ENCODE measurements at places on chromosomes 12 and 14. TPM values are rescaled to one million over a fixed set of nuclear protein-coding genes. Genes with fewer than 3 reads are reported as not detected.

DNA sequence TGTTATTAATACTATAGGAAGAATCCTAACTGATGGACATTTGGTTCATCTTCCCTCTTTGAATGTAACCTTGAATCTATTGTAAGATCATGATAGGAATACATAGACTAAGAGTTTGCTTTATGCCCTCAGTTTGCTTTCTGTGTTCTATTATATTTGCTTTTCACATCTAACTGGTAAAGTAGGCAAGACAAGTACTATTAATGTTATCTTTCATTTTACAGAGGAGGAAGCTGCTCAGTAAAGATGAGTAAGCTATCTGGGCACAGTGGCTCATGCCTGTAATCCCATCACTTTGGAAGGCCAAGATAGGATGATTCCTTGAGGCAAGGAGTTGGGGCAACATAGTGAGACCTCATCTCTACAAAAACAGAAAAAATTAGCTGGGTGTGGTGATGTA is 103.0 kb downstream of the TMTC2 start:
- no peak for DNase-seq

DNA sequence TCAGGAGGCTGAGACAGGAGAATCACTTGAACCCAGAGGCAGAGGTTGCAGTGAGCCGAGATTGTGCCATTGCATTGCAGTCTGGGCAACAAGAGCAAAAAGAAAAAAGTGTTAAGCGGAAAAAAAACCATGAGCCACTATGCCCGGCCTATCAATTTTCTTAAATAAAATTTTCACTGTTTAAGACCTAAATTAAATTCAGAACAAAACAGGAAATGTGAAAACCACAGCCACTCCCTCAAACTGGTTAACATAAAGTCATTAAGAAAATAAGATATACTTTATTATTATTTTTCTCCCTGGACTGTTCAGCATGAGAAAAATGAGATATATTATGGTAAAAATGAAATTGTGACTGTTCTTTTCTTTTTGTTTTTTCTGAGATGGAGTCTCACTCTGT is 44.6 kb upstream of the GCH1 start:
- DNase-seq = peak; percentile 9

- DNase-seq = no peak
These were observed 14.3 kb downstream of the ISCA2 start for GRCh38 chr14:74507840-74508239.

- no peak for DNase-seq
These were observed 26.1 kb upstream of the ETV6 start for GRCh38 chr12:11623382-11623781.

The TCL1B gene
- total RNA-seq = not detected

DNA sequence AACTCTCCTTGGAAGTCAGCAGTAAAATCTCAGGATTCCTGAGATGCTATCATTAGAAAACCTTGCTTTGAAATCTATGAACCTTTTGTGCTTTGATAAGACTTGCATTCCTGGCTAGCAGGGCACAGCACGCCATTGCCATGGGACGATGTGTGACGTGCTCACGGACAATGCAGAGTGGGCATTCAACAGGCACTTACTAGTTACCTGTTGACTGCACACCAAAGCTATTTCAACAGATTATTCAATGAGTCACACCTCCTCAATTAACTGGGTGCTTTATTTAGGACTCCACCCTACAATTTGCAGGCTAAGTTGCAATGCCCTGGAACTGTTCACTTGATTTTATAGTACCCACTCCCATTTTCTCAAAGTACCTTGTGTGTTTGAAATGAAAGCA is 11.3 kb downstream of the NOS1 start:
- DNase-seq = no peak

DNA sequence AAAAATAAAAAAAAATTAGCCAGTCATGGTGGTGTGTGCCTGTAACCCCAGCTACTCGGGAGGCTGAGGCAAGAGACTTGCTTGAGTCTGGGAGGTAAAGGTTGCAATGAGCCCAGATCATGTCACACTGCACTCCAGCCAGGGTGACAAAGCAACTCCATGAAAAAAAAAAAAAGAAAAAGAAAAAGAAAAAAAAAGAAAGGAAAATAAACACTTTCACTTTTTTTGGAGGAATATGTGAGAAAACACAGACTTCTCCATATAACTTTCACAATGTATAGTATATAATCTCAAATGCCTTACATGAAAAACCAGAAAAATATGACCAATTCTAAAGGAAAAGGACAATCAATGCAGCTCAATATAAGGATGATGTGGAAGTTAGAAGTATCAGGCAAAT is 8.9 kb downstream of the CLECL1 start:
- DNase-seq = no peak

GRCh38 chr14:88270776-88271175 is 52.3 kb downstream of the KCNK10 start:
- DNase-seq = no peak

DNA sequence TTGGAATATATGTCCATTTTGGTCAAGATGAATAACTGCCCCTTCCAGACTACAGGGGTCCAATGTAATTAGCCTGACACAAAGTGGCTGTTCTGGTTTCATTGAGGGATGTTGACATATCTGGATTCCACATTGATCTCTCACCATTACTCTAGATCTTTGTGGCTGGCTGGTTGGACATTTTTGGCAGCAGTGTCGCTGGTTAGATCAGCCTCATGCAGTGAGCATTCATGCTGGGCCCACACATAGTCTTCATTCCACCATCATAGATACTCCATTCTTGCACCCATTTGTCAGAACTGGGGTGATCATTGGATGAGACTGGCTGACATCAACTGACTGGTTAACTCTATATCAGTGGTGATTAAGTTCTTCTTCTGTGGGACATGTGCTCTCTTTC is 74.4 kb downstream of the MGST1 start:
- DNase-seq = no peak

- DNase-seq = no peak
These were observed 5.0 kb downstream of the TBX5 start for GRCh38 chr12:114400925-114401324.

The OAS2 gene
- 420 TPM for total RNA-seq

DNA sequence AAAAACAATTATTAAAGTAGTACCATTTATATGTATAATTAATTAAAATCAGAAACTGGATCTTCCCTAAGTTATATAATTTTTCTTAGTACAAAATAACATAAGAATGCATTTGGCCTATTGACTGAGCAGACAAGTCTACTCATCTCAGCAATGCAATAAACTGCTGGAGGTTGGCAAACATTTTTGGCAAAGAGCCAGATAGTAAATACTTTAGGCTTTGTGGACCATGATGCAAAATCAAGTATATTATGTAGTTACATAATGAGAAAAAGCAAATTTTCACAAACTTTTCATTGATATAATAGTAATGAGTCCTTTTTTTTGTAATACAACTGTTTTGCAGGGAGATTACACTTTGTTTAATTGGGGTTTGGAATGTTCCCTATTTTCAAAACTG is 30.9 kb downstream of the ERGIC2 start:
- no peak for DNase-seq

GRCh38 chr14:96889091-96889490 is 91.9 kb downstream of the VRK1 start:
- DNase-seq = no peak

GRCh38 chr14:99194136-99194535 is 77.9 kb downstream of the BCL11B start:
- no peak for DNase-seq

GRCh38 chr12:38547586-38547985 is 231.0 kb downstream of the ALG10B start:
- no peak for DNase-seq

DNA sequence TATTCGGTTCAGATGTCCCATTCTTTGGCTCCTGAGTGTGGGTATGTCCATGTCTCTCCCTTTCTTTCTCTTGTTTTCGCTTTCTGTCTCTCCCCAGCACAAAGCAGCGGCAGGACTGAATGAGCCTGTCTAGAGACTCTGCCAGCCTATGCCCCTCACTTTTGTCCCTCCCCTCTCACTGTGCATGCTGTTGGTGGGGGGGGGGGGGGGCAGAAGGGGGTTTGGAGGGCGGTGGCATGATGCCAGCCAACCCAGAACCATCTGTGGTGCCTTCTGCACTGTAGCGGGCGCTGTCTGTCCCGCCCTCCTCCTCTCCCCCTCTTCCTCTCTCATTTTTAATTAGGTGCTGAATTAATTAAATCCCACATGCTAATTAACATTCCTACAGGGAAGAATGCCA is 17.7 kb downstream of the NGDN start:
- DNase-seq = no peak

DNA sequence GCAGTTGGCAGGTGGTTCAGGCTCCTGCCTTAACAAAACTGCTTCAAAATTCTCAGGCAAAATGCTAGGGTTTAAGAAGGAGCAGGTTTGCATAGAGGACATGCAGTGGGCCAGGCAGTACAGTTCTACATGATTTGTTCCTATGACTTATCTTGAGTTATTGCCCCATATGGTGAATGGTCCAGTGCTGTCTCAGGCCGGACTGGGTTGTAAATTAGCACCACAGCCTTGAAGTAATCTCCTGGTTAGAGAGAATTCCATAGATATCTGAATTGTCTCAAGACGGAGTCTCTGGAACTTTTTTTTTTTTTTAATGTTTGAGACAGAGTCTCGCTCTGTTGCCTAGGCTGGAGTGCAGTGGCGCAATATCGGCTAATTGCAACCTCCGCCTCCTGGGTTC is 11.8 kb upstream of the PRPF39 start:
- DNase-seq = no peak

DNA sequence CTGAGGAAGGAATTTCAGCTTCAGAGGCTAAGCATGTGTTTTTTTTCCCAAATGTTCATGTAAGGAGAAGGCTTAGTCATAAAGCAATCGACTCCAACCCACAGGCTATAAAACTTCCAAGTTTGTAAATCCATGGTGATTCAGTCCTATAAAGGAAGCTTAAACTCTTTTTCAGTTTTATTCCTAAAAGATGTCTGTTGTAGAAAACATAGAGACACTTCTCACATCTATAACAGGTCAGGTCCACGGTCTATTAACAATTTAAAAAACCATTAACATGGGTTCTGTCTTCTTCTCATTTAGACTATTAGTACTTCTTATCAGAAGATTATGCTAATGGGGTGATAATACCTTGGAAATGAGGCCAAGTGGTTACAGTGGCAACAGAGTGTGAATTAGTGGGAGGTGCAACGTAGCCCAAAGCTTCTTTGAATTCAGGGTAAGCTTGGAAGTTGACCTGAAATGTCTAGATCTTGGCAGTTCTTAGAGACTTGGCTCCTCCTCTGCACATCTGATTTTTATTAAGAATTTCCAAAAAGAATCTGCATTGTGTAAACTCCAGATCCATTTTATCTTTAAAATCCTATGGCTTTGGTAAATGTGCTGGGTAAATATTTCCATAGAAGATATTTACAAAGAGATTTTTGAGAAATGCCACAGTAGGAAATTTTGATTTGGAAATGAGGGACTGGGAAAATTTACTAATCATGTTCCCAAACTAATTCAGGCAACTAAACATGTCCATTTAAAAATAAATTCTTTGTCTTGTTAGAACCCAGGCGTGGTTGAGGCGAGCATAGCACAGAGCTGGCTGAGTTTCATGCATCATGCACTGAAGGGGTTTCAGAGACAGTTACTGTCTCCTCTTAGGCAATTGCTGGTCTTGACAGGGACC is 86.4 kb downstream of the EML1 start:
- no peak for DNase-seq

GRCh38 chr12:94732367-94732990 is 82.1 kb upstream of the TMCC3 start:
- DNase-seq = no peak

The IL26 gene
- 0.50 TPM for total RNA-seq

GRCh38 chr14:22622255-22622654 is 21.9 kb downstream of the OR6J1 start:
- no peak for DNase-seq

DNA sequence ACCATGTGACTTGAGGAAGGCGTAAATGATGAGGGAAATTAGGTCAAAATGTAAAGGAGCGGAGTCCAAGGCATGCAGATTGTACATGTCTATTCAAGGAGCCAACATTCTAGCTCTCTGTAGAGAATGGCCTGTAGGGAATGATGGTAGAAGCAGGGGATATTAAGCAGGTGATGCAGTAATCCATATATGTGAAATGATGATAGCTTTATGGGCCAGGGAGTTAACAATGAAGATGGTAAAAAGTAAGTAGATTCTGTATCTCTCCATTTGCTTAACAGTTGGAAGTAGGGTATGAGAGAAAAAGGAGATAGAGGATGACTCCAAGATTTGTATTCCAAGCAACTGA is 33.4 kb downstream of the ARHGAP5 start:
- DNase-seq = no peak

DNA sequence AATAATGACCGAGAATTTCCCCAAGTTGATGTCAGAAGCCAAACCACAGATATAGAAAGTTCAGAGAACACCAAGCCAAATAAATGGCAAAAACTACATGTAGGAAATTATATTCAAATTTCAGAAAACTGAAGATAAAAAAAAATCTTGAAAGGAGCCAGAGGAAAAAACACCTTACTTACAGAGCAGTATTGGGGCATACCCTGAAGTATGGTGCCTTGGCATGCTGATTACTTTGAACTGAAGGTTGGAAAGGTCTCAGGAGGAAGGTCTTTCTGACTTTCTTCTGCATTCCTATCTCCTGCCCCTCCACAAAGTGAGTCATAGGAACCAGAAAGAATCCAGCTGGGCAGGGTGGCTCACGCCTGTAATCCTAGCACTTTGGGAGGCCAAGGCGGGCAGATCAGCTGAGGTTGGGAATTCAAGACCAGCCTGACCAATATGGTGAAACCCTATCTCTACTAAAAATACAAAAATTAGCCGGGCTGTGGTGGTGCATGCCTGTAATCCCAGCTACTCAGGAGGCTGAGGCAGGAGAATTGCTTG is 8.8 kb upstream of the FGF6 start:
- DNase-seq = no peak

- DNase-seq = no peak
These were observed 40.7 kb downstream of the PPFIBP1 start for GRCh38 chr12:27564612-27565213.

The MIP gene
- not detected for total RNA-seq
